Aorta (tissue), 5 donors: ENCODE measurements at places on chromosomes 4 and X.
A peak's percentile ranks its signal among the peaks of the same experiment; 100 is the strongest.

- no peak for DNase-seq
Measured at GRCh38 chrX:123695242-123695641, 37.6 kb downstream of the THOC2 start.

GRCh38 chrX:150693725-150694574, 754 bp downstream of the MTMR1 start:
- DNase-seq, result peak; percentile 82

DNA sequence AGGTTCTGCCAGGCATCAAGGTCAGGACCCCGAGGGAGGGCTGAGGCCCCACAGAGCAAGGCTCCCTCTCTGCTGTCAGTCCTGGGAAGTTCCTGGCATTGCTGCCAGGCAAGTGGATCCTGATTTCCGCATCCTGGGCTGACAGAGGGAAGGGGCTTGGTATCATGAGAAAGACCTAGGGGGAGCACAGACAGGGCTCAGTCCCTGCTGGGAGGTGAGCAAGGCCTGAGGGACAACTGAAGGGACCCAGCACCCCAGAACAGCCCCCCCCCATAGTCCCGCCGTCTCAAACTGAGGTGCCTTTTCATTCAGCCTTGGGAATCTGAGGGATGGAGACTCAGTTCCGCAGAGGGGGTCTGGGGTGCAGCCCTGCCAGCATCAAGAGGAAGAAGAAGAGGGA, 971 bp downstream of the MAGEA11 start:
- DNase-seq, result no peak

GRCh38 chr4:140861359-140862176, 105.4 kb upstream of the TBC1D9 start:
- no peak for DNase-seq

- DNase-seq, result no peak
Measured at GRCh38 chrX:134886002-134886596, 104.7 kb upstream of the SMIM10 start.

DNA sequence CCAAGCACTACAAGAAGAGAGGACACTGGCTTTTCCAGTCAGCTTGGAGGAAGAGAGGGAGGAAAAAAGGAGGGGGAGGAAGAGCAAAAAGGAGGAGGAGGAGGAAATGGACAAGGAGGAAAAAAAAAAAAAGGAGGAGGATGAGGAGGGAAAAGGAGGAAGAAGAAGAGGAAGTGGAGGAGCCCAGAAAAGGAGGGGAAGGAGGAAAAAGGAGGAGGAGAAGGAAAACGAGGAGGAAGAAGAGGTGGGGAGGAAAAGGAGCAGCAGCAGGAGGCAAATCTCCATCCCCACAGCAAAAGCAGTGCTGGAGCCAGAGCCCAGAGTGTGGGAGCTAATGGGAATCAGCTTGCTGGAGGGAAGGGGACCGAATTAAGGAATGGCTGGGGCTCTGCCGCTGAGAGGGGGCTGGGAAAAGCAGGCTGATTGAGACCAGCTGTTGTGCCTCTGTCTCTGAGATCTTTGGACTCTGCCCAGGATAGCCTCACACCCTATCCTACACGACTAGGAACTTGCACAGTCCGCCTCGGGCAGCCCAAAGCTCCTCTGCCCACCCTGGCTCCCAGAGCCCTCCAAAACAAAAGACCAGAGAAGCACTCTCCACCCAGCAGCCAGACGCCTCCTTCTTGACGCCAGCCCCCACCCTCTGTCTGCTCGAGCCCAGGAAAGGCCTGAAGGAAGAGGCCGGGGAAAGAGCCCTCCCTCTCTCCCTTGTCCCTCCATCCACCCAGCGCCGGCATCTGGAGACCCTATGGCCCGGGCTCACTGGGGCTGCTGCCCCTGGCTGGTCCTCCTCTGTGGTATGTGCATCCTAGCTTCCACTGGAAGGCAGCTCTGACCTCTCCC, at the start of gene XPNPEP2:
TSS of gene XPNPEP2 (plus strand) at position 514 of the 843 bp plus-strand sequence. CDS start at position 749, 235 bp downstream.
- DNase-seq, result no peak

GRCh38 chrX:28639451-28639850, 52.2 kb downstream of the IL1RAPL1 start:
- no peak for DNase-seq

DNA sequence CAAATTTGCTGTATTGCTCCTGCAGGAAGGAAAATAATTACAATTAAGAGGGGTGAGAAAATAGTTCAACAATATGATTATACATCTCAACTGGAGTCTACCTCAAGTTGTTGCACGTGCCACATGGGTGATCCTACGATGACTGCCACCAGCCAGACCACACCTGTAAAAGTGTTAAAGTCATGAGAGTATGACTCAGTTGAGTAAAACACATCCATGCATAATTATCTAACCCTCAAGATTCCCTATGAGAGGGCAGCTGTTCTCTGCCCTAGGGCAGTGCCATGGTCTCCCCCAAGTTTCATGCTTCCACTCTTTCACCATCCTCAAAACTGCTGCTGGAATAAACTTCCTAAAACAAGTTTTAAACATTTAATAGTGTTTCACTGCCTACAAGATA, 44.1 kb downstream of the QRFPR start:
- DNase-seq, result no peak

DNA sequence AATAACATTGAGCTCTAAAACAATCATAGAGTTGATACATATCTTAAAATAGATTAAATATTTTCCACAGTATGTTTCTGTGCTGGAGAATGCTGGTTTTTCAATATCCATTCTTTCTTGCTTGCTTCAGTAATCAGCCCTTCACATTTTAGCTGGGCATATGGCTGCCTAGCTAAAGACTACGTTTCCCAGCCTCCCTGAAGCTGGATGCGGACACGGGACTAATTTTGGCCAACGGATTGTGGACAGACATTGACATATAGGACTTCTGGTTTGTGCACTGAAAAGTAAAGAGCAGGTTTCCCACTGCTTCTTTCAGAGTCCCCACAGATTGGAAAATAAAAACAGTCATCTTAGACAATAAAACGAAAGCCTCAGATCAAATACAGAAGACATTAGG, 97.3 kb downstream of the COL25A1 start:
- no peak for DNase-seq

GRCh38 chr4:101277671-101278070, 69.7 kb downstream of the PPP3CA start:
- DNase-seq, result no peak

DNA sequence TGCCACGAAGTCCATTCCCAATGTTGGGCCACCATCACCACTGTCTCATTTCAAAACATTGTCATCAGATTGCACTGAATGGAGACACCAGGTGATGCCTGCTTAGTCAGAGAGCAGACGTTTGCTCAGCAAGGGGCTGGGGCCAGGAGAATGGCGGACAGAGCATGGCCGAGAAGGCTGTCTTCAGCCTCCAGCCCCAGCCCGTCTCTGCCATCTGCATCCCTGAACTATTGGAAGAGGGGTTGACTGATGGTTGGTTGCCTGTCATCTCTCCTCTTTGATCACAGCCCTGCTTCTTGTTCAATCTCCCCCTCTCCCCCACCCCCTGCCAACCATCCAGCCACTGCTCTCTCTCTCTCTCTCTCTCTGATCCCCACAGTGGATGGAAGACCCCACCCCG, 140.9 kb downstream of the SHOX start:
- peak; percentile 16 for DNase-seq

DNA sequence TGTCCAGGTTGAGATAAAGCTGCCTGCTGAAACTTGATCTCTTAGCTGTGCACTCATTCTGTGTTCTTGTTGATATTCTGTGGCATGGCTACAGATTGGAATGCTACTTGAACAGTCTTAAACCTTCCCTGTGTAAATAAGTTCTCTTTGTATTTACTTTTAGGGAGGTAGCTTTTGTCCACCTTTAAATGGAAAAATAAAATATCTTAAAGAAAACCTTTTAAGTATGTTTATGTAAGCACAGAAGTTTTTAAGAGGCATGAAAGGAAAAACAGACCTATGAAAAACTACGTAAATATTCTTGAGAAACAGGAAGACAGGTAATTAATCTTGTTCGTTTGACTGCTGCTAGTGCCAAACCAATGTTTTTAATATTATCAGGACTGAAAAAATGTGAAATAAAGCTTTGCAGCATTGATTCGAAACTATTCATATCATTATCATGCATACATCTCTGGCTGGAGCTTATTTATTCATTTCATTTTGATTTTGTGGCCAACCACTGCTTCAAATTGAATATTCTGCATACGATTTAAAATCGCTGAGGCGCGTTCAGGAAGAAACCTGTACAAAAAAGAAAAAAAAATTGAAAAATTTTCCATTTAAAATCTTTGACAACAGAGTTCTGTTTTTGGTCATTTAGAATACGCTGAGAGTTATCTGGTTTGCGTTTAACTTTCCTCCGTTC, 17.8 kb downstream of the HSD17B13 start:
- DNase-seq, result no peak

- no peak for DNase-seq
Measured at GRCh38 chrX:48487362-48487798, 11.4 kb downstream of the FTSJ1 start.

DNA sequence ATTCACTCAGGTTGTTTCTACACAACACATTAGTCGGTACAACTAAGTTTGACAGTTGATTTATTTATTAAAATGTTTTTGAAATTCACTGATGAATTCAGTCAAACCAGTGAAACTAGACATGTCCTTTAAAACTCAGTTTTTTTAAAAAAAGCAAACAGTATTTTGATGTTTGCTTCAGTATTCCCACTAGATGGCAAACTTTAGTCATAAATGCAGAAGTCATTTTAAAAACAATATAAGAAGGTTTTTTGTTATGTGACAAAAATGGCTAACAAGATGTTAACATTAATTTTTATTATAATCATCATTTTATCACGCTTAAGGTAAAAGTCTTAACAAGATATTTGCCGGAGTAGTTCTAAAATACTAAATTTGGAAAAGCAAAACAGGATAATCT, 1337.8 kb upstream of the DIAPH2 start:
- DNase-seq, result no peak

DNA sequence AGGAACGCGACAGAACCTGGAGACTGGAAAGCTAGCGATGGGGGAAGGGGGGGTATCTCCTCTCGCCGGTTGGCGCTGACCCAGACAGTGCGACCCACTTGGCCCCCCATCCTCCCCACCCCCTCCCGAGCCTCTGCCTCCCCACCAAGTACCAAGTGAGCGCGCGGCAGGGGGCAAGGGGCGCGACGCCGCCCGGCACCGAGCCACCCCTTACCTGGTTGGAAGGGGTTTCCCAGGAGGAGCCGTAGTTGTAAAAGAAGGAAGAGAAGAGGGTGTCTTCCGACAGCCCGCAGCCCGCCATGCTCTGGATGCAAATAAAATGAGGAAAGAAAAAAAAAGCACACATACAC, 112.2 kb downstream of the DHX15 start:
- no peak for DNase-seq

DNA sequence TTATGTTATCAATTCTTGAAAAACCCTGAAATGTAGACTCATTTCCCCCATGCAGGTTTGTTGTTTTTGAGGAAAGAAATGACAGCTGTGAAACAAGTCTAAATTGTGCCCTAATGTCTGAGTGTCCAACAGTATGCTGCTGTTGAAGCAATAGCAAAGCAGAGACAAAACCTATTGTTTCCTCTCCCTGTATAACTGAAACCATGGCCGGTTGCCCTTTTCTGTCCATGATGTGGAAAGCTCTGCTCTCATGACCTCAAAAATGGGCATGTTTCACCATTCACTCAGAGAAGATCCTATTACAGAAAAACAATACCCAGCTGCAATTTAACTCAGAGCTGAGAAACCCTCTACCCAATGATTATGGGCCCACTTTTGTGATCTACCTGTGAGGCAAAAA, 312.6 kb upstream of the FTHL17 start:
- no peak for DNase-seq

GRCh38 chr4:2451821-2452785, 16.8 kb upstream of the RNF4 start:
- peak; percentile 73 for DNase-seq

GRCh38 chrX:16910376-16910775, 36.1 kb upstream of the REPS2 start:
- no peak for DNase-seq

DNA sequence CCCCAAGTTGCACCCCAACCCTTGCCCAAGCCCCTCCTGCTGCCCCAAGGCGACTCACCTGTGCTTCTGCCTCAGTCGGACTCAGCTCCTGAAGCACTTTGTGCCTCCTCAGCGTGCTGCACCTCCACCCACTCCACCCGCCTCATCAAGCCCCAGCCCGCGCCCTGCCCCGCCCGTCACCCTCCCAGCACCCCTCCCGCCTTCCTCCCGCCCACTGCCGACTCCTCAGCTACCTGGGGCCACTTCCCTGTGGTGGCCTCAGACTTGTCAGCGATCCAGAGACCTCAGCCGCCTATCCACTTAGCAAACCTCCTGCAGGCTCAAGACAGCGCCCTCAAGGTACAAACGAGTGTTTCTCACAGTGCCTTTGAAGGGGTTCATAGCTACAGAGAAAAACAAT, 19.6 kb upstream of the IQCM start:
- DNase-seq, result no peak

DNA sequence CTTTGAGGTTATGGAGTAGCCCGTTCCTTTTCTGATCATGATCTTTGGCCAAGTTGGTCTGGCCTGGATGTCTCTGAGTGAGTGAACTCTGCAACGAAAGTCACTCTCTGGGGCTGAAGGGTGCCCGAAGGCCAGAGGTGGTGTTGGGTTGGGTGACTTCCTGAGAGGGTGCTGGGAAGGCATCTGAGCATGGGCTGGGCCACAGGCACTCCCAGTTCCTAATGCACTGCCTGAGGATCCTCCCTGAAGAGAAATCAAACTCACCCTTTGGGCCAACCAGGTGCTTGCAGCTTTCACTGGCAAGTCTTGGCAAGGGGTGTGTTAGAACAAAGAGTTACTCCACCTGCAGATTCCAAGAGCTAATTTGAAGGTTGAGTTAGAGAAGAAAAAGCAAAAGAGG, 66.4 kb upstream of the SCML1 start:
- DNase-seq, result no peak

DNA sequence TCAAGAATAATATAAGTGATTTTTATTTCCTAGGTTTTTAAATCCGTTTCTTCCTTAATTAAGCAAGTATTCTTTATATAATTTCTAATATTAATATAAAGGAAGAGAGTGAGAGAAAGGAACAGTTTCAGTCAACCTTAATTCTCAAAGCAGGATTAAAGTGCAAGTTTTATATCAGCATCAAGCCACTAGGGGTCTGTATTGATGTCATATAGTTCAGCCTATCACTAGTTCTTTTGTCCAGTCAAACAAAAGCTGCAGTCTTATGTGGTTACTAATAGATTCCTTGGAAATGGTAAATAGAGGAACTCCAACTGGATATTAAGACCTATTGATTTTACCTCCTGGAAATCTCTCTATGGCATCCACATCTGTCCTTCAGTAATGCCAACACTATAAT, 82.0 kb downstream of the NAP1L3 start:
- no peak for DNase-seq

GRCh38 chrX:68416592-68416991, 16.7 kb downstream of the OPHN1 start:
- no peak for DNase-seq

DNA sequence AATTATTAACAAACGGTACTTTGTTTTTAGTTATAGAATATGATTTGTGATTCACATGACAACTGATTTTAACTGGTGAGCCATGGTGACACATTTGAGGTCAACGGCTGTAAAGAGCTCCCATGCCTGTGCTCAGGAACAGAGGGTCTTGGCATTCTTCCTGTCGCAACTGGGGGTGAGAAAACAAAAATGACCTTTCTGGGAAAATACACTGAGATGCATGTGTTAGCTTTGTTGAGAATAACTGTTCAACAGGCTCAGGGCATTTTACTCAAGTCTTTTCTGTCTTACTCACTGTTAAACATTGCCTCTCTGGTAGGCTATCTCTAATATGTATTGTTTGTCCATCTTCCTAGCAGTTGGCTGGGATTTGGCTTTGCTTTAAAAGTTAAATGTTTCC, 57.1 kb upstream of the HPGD start:
- no peak for DNase-seq

- DNase-seq, result no peak
Measured at GRCh38 chr4:23500894-23501449, 388.9 kb downstream of the PPARGC1A start.
